Effector memory CD4-positive, alpha-beta T cell (primary cell): ENCODE measurements at places on chromosomes 2 and 18.

DNA sequence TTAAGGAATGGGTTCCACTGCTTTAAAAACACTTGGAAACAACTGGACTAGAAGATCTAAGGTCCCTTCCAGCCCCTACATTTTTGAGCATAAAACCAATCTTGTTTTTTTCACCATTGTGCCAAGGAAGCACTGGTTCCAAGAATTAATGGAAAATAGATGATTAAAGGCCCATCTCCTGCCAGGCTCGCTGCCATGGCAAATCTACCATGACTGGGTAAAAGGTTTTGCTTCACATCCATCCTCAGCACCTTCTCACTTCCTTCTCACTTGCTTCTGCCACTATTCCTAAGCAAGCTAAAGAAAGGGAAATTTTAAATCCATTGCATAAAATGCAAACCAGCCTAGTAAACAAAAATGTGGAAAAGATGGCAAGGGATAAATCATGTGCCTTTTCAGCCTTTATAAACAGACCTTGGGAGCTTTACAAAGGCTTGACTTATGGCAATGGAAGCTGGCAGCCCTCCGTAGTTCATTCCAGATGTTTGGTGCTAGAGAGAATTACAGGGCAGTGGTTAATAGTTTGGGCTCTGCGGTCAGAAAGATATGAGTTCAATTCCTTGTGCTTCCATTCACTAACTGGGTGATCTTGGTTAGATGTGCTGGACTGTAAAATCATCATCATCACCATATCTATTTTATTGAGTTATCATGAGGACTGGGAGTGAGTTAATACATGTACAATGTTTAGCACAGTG lies 27.0 kb upstream of the ST3GAL5 start:
- DNase-seq: no peak

DNA sequence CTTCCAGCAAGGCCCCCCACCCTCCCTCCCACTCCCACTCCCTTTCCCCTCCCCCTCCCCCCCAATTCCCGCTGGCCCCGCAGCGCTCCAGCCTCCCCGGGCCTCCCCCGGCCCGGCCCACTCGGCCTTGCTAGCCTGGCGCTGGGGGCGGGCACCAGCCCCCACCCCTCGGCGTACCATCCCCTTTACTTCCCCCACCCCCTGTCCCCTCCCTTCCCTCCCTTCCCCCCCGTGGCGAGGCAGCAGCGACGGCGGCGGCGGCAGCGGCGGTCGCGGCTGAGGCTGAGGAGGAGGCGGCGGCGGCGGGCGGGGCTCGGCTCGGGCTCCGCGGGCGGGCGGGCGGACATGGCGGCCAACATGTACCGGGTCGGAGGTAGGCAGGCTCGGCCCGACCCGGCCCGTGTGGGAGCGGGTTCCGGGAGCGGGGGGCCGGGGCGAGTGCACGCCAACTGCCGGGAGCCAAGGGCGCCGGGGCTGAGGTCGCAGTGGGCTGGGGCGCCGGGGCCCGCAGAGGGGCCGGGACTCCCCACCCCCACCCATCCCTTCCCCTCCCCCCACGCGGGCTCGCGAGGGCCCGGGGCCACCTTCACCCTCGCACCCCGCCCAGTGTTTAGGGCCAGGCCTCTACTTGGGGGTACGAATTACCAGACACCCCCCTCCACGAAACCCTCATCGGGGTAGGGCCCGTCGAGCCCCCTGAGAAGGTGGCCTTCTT lies at the start of gene MTA3:
TSS of gene MTA3 (plus strand) at position 232 of the 715 bp plus-strand sequence. CDS start at position 346, 114 bp downstream.
- peak; percentile 33 for DNase-seq

GRCh38 chr2:101267671-101268656 lies 15.3 kb downstream of the CNOT11 start:
- DNase-seq: no peak

GRCh38 chr2:162581959-162582798 lies 238.2 kb downstream of the GCA start:
- no peak for DNase-seq

- no peak for DNase-seq
Measured at GRCh38 chr18:4734903-4735302, 279.8 kb upstream of the DLGAP1 start.

- no peak for DNase-seq
Measured at GRCh38 chr18:70450426-70451253, 161.8 kb downstream of the SOCS6 start.

DNA sequence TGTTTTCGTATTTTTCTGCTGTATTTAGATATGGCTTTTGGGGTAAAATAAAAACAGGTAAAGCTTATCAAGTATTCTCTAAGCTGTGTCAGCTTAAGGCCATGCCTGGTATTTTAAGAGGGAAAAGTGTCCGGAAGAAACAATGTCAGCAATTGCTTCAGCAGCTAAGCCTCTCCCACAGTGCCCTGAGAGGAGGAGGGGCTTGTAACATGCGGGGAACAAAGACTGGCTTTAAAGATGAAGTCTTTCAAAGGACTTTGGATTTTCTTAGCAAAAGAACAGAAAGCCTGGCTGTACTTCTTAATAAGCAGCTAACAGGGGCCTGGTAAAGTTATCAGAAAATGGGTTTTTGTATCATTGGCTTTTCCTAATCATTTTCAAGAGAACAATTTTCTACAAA lies 102.8 kb downstream of the PXDN start:
- no peak for DNase-seq

DNA sequence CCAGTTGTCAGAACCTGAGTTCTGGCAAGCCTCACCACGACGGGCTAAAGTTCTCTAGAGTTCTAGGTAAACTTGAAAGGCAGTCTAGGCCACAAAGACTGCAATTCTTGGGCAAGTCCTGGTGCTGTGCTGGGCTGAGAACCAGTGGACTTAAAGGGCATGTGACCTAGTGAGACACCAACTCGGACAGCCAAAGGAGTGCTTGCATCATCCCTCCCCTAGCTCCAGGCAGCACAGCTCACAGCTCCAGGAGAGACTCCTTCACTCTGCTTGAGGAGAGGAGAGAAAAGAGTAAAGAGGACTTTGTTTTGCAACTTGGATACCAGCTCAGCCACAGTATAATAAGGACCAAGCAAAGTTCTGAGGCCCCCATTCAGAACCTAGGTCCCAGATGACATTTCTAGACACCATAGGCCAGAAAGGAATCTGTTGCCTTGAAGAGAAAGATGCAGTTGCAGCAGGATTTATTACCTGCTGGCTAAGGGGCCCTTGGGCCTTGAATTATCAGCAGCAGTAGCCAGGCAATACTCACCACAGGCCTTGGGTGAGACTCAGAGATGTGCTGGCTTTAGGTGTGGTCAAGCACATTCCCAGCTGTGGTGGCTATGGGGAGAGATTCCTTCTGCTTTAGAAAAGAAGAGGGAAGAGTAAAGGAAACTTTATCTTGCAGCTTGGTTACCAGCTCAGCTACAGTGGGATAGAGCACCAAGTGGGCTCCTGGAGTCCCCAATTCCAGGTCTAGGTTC lies 51.8 kb downstream of the UPP2 start:
- no peak for DNase-seq
